ENCODE measurements at places on chromosomes 6 and 20.

DNA sequence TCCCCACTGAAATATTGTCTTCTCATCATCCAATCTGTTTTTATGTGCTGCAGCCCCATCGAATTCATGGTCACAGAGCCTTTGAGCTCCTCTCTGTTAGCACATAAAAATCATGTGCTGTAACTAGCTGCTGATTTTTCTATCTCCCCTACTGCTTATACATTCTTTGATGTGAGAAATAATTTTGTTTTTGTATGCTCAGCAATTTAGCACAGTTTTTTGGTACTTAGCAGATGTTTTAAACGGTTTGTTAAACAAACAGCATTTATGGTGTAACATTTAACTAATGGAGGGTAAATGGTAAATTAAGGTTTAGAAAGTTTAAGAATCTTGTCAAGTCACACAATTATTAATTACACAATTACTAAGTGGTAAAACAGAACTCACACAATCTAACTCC, 131.8 kb upstream of the C6orf118 start:
- DNase-seq = no peak

DNA sequence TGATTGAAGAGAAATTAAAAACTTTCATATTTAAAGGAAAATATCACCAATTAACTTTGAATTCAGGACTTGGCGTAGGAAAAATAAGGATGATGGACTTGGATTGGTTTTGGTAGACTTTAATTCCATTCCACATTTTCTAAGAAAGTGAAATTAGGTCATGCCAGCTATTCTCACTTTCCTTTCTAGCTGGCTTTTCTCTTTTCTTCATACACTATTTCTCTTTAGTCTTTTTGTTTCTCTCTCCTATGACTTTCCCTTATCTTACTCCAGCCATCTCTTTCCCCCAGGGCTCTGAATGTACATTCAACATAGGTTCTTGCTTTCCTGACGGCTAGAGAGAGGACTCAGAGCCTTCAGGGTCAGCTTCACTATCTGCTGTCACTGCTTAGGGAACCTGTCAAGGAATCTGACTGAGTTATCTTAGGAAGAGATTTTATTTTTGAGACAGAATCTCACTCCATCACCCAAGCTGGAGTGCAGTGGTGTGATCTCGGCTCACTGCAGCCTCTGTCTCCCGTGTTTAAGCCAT, 61.4 kb upstream of the MCM9 start:
- no peak for DNase-seq

DNA sequence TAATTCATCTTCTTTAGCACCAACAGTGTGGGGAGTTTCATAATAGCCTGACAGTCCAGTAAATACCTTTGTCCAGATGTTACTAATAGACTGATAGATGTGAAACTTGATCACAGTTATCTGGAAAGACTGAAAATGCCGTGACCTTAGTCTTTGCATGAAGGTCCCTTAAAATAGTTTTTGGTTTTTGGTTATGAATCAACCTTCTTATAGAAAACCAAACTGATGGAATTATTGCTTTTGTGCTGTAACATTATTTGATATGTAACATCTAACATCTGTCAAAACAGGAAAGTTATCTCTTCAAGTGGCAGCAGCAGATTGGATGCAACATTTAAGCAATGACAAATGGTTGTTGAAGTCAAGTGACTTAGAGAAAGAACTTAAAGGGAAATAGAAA, 190.4 kb downstream of the DOK5 start:
- DNase-seq = no peak

- no peak for DNase-seq
Observed at GRCh38 chr6:113529196-113529595, 327.9 kb upstream of the MARCKS start.

DNA sequence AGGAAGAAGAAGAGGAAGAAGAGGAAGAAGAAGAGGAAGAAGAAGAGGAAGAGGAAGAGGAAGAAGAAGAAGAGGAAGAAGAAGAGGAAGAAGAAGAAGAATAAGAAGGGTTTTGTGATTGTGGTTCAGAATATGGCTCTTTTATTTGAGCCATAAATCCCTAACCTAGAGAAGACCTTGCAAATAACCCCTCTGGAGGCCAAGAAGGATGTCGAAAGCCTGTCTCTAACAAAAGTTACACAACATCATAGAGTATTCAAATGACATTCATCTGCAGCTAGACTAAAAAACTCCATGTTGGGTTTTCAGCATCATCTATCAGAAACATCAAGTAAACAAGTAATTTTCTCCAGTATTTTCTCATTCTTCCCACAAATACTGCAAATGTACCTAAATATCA, 100.9 kb downstream of the RNASET2 start:
- DNase-seq = no peak

DNA sequence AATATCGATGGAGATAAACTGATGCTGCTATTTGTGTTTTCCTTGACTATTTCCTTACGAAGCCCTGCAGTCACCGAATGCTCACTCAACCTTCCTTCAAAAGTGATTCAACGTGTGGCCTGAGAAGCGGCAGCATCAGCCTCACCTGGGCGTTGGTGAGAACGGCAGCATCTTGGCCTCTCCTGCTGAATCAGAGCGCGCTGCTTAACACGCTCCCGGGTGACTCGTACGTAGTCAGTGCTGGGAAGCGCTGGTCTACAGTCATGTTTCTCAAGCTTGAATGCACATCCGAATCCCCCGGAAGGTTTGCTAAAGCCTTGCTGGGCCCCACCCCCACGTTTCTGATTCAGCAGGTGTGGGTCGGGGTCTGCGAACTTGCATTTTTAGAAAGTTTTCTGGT, 214.1 kb upstream of the RREB1 start:
- no peak for DNase-seq

DNA sequence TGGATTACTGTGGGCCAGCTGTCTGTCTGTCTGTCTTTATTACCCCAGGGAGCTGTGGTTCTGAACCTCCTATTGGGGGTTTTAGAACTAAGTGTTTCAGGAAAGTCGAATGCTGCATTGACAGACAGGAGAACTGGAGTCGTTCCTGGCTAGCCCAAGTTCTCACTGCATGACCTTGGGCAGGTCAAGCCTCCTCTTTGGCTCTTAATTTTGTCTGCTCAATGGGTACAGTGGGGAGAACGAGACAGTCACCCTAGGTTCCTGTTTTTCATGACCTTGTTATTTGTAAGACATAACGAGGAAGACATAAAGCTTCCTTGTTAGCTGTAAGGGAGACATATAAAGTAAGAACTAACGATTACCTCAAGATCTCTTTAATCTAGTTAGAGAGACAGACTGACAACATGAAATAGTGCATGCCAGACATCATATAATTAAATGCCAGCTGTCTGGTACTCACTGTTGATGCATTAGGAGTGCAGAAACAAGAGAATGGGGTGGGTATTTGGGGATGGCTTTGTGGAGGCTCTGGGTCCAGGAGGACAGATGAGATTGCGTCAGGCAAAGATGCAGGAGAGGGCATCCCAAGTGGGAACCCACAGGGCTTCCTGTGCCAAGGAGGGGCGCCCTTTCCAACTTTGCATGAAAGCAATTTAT, 3.7 kb upstream of the CCDC167 start:
- no peak for DNase-seq

- DNase-seq = no peak
Observed at GRCh38 chr6:8589941-8590729, 154.8 kb upstream of the SLC35B3 start.

DNA sequence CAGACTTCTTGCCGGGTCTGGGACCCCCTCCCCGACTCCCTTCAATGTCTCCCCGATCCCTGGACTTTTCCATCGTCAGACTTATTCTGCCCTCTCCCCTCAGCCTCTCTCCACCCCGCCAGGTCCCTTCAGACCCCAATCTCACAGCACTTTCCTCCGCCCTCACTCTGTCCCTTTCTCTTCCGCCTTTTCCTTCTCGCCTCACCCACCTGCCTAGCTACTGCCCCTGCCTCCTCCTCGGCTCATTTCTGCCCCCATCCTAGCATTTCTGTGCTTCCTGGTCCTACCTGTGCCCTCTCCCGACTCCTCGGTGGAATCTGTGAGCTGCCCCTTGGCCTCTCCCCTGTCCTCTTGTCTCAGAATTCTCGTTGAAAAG, 616 bp downstream of the CHMP4B start:
- DNase-seq = no peak

DNA sequence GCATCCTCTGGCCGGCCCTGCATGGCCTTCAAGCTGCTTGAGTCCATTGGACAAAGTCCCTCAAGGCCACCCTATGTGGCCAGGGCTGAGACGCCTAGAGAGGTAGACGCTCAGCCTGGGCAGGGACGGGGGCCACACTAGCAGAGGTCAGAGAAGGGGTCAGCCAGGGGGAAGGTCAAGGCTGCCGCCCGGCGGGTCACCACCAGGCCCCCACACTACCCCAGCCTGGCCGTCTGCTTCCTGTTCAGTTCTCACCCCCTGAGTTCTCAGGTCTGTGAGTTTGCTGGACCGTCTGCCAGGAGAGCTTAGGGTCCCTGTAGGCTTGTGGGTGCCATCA, 37.3 kb downstream of the NTSR1 start:
- DNase-seq = no peak

GRCh38 chr6:106162921-106163320, 76.8 kb downstream of the PRDM1 start:
- no peak for DNase-seq

DNA sequence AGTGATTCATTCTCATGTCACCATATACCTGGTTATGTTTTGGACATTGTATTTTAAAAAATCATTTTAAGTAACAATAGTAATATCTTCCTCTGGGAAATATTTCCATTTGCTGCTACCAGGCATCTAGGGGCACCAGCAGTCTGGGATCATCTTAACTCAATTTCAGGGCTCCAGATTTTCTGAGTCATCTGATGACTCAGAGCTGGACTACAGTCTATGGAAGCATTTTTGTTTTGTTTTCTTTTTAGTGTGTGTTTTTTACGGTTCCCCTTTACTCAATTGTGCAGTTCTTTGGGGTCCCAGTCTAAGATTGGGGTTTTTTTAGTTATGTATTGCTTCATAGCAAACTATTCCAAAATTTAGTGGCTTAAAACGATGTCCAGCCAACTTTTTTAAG, 5.7 kb upstream of the FKBP5 start:
- no peak for DNase-seq

- no peak for DNase-seq
Observed at GRCh38 chr20:19996917-19997316, 20.2 kb upstream of the NAA20 start.

All from GM12892 (cell line).